ENCODE measurements at places on chromosomes 3 and 15. TPM values are rescaled to one million over a fixed set of nuclear protein-coding genes. Genes with fewer than 3 reads are reported as not detected.

The ITPKA gene
- total RNA-seq = 18.1 TPM

The TGM4 gene
- total RNA-seq = not detected

The GPR62 gene
- total RNA-seq = 0.12 TPM

The FAM162A gene
- 18.0 TPM for total RNA-seq

The ZPLD1 gene
- 0.62 TPM for total RNA-seq

The P2RY1 gene
- total RNA-seq = 1.1 TPM

The GOLGA8T gene
- total RNA-seq = not detected

The HHLA2 gene
- not detected for total RNA-seq

The EXD1 gene
- 0.11 TPM for total RNA-seq

The CSTA gene
- total RNA-seq = 1.1 TPM

The SLC35G2 gene
- total RNA-seq = 14.2 TPM

The KLF15 gene
- total RNA-seq = 1.5 TPM

The CFAP161 gene
- total RNA-seq = 0.12 TPM

The SMCO1 gene
- total RNA-seq = not detected

The CYB561D2 gene
- total RNA-seq = 39.6 TPM

The SLC24A5 gene
- total RNA-seq = not detected

The FRMD5 gene
- total RNA-seq = 11.1 TPM

The SLC9C1 gene
- 0.12 TPM for total RNA-seq

The RASGRF1 gene
- under 0.01 TPM for total RNA-seq

The RAB5A gene
- 65.5 TPM for total RNA-seq

The CHL1 gene
- under 0.01 TPM for total RNA-seq

The P2RY13 gene
- not detected for total RNA-seq

The SEMA3F gene
- total RNA-seq = 0.55 TPM

The CLSTN2 gene
- 1.00 TPM for total RNA-seq

The EFCC1 gene
- not detected for total RNA-seq

The DPPA2 gene
- total RNA-seq = not detected

The KLHL6 gene
- under 0.01 TPM for total RNA-seq

The CCDC54 gene
- total RNA-seq = not detected

The KLHL40 gene
- not detected for total RNA-seq

The PDZRN3 gene
- 27.7 TPM for total RNA-seq

The ATP8B4 gene
- 2.1 TPM for total RNA-seq

The ATG7 gene
- total RNA-seq = 188 TPM

The PLA2G4F gene
- 0.12 TPM for total RNA-seq

The RARRES1 gene
- 26.2 TPM for total RNA-seq

The LIPC gene
- 0.37 TPM for total RNA-seq

The ADAMTS17 gene
- total RNA-seq = 0.11 TPM

The COLQ gene
- 0.75 TPM for total RNA-seq

The SENP8 gene
- total RNA-seq = 2.7 TPM

The MKRN3 gene
- 0.37 TPM for total RNA-seq

The CILP gene
- under 0.01 TPM for total RNA-seq

The ADCY5 gene
- 0.22 TPM for total RNA-seq

The THOC7 gene
- total RNA-seq = 43.5 TPM

The LMAN1L gene
- not detected for total RNA-seq

The ASB14 gene
- total RNA-seq = under 0.01 TPM

The CLDN18 gene
- 0.12 TPM for total RNA-seq

The SACM1L gene
- total RNA-seq = 50.2 TPM

Measured in uterine smooth muscle cell (primary cell).